CD4-positive, alpha-beta T cell treated with Interleukin-6 at 100 ng/mL for 8 hours (primary cell): ENCODE measurements at places on chromosomes 13 and 19.

DNA sequence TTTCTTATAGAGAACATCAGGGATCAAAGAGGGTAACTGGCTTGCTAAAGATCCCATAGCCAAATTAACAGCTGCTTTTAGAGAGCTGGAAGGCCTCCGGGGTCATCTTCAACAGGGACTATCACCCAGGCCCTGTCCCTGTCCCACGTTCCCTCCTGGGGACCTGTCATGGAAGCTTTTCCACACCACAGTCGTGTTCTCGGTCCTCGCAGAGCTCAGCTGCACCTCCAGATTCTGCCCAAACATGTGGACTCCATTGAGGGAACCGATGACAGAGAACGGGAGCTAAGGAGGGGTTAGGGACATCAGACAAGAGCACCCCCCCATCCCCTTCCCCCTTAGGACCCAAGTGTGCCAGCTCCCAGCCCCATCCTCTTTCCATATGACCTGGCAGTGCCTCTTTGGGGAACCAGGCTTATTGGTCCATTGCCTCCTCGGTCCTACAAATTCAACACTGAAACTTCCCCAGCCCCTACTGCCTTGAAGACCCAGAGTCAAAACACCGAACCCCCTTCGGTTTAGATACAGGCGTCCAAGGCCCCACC lies 568 bp downstream of the FUZ start:
- DNase-seq: no peak

GRCh38 chr13:78228211-78228610 lies 309.6 kb upstream of the EDNRB start:
- no peak for DNase-seq

DNA sequence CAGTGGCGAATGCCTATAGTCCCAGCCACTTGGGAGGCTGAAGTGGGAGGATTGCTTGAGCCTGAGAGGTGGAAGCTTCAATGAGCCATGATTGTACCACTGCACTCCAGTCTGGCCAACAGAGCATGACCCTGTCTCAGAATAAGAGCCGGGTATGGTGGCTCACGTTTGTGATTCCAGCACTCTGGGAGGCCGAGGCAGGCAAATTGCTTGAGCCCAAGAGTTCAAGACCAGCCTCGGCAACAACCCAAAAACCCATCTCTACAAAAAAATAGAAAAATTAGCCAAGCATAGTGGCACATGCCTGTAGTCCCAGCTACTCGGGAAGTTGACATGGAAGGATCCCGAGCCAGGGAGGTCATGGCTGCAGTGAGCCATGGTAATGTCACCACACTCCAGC lies 5.3 kb upstream of the NECTIN2 start:
- DNase-seq: no peak

GRCh38 chr13:75675421-75675820 lies 39.3 kb downstream of the LMO7 start:
- no peak for DNase-seq

- DNase-seq: no peak
Measured at GRCh38 chr13:80881942-80882445, 541.1 kb upstream of the SPRY2 start.

DNA sequence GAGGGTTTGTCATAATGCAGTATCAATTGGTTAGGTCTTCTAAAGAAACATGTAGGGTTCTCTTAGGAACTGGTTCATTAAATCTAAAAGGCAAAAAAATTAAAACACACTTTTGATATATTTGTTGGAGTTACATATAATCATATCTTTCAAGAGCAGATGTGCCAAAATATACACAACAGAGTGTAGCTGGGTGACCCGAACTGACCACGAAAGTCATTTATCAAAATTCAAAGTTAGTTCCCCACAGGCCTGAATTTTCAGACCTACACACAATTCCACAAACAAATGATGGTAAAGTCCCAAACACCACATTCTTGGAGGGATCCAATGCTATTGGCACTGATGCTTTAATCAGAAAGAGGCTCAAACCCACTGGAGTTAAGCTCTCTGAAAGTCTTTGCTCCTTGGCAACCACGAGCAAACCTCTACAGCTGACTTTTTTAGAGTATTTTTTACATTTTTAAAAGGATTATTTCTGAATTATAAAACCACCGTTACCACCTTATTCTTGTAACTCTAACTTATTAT lies 50.9 kb downstream of the IRS2 start:
- DNase-seq: no peak

- peak; percentile 28 for DNase-seq
Measured at GRCh38 chr19:35908973-35909683, 1.0 kb upstream of the TYROBP start.

GRCh38 chr13:107534548-107534947 lies 680.8 kb downstream of the LIG4 start:
- DNase-seq: no peak

DNA sequence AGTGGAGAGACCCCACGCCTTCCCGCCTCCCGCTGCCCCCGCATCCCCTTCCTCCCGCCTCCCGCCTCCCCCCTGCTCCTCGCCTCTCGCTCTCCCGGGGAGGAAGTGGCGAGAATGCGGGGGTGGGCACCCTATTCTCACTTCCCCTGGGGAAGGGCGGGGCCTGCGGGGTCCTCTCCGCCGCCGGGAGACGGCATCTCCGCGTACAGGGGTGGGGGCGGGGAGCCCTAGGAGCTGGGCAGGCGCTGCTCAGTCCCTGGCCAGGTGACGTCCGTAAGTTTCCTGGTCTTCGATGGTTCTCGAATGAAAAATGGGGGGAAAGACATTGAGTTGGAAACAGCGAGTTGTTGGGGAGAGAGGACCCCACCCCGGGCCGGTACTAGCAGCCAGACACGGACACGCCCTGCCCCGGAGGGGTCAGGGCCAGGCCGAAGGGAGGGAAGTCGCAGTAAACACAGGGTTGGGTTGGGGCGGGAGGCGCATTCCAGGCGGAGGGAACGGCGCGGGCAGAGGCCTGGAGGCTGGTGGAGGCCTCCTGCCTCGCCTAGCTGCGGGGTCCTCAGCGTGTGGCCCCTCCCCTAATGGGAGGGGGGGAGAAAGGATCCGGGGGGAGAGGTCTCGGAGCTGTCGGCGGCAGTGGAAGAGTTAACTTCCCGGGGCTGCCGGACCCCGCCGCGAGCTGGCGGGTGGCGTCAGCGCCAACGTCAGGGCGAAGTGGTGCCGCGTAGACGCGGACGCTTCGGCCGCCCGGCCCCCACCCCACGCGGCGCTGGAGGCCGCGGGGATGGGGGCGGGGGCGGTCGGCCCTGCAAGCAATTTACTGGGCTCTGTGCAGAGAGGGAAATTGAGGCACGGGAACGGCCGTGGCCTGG lies 10.4 kb upstream of the JUND start:
- peak; percentile 79 for DNase-seq

DNA sequence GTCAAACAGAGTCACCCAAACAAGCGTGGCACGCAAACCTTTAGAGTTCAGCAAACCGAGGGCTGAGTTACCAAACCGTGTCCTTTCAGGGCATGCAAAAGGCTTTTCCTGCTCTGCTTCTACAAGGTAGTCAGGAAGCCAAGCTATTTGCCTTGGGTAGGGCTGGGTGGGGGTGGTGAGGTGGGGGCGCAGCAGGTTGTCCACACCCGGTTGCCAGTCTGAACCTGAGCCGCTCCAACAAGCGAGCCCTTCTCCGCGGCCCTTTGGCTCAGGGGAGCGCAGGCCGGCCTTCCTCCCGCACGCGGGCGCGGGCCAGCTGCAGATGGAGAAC lies 347 bp upstream of the CLDN10 start:
- DNase-seq: no peak

- DNase-seq: no peak
Measured at GRCh38 chr13:44411841-44412240, 38.2 kb downstream of the SERP2 start.

GRCh38 chr19:46299004-46299509 lies 2.2 kb downstream of the HIF3A start:
- DNase-seq: no peak

GRCh38 chr13:108609353-108609752 lies 20.1 kb upstream of the MYO16 start:
- DNase-seq: no peak

GRCh38 chr13:29977476-29978120 lies 127.2 kb upstream of the UBL3 start:
- DNase-seq: no peak

DNA sequence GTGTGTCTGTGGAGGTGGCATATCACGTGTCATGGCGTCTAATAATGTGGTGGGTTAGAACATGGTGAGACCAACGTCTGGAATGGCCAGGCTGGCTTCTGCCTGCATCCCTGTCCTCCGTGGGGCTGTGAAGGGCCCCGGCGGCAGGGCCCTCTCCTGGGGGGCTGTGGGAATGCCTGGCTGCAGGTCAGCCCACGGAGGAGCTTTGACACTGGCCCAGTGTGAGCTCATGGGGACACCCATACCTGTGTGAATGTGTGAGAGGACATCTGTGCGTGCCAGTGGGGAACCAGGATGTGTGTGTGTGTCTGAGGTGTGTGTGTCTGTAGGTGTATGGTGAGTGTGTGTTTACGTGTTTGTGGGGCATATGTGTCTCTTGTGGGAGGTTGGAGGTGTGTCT lies 300.1 kb downstream of the TEX29 start:
- no peak for DNase-seq

- no peak for DNase-seq
Measured at GRCh38 chr19:55471266-55471665, 5.2 kb upstream of the ZNF628 start.

GRCh38 chr13:113997845-113998751 lies 24.2 kb upstream of the C13orf46 start:
- no peak for DNase-seq

- DNase-seq: no peak
Measured at GRCh38 chr13:111957913-111958450, 109.0 kb upstream of the SOX1 start.

- peak; percentile 21 for DNase-seq
Measured at GRCh38 chr13:25292301-25292700, 5.0 kb upstream of the MTMR6 start.

DNA sequence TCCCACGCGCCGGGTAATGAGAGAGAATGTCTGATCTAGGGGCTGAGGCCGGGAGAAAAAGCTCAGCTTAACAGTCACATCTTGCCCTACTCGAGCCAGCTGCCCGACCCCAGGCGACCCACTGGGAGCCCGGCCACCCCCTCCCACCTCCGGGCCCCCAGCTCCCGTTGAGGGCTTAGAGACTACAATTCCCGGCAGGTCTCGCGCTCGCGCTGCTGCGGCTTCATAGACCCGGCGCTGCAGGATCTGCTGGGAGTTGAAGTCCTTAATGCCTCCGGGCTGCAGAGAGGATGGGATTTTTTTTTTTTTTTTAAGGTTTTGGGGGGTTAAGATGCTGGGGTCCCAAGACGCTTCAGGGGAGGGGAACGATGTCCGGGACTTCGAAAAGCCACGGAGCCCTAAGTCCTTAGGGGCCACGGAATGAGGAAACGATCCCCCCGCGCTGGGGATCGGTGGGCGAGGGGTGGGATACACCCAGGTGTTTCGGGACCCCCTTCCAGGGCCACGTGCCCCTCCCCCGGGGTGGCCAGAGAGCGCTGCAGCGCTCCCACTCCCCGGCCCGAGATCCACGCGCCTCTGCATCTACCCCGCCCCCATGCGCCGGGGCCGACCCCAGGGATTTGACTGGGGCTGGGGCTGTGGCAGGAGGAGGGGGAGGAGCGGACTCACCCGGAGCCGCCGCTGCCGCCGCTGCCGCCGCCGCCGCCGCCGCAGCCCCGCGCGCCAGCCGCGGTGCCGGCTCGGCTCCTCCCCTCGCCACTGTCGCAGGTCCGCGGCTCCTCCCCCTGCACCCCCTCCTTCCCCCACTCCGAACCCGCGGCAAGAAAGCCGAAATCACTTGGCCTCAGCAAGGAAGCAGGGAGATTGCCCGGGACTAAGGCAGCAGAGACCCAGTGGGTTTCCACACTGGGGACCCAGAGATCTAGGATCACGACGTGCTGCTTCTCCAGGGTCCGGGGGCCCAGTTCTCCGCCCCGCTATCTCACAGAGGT lies at the start of gene SYT3:
Gene SYT3 (minus strand): TSS at position 761 of the 992 bp plus-strand sequence. CDS start 2,470 bp downstream, outside the sequence.
- DNase-seq: no peak

DNA sequence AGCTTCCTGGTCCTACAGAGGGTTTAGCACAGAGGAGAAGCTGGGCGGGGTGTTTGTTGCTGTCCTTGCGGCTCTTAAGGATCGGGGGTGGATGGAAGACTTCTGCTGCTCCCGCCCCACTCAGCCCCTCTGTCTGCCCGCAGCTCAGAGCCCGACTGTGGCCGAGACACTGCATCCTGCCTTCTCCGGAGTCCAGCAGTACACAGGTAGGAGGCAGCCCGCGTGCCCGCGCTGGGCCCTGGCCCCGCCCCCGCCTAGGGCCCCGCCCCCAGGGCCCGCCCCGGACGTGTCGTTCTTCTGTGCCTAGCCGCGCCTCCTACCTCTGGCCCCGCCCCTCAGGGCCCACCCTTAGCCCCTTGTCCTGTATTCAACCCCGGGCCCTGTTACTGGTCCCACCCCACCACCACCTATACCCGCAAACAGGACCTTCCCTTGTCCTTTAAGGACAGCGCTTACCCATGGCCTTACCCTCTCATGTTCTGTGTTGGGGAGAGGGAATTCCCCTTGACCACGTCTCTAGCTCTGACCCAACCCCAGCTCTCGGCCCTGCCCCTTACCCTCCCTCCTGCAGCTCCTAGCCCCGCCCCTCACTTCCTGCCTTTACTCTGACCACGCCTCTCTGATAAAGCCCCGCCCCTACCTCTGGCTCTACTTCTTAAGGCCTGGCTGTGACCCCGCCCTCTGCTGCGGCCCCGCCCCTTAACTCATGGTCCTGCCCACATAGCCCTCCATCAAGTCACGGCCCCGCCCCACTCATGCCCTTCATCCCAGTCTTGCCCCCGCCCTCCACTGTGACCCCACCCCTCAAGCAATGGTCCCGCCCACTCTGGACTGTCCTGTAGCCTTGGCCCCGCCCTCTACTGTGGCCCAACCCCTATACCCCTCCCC lies 60.5 kb downstream of the CELF5 start:
- DNase-seq: peak; percentile 25

- peak; percentile 77 for DNase-seq
Measured at GRCh38 chr19:1079566-1080111, 12.7 kb downstream of the ARHGAP45 start.

DNA sequence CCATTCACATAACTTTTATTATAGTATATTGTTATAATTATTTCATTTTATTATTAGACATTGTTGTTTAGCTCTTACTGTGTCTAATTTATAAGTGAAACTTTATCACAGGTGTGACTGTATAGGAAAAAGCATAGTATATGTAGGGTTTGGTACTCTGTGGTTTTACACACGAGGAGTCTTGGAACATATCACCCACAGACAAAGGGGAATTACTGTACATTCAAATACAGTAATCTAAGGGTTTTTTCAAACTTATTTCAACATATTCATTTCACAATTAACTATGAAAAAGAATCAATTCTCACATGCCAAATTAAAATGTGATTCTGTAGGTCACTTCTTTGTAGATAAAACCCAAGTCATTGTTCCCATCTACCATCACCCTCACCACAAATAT lies 46.0 kb downstream of the RBM26 start:
- DNase-seq: no peak

DNA sequence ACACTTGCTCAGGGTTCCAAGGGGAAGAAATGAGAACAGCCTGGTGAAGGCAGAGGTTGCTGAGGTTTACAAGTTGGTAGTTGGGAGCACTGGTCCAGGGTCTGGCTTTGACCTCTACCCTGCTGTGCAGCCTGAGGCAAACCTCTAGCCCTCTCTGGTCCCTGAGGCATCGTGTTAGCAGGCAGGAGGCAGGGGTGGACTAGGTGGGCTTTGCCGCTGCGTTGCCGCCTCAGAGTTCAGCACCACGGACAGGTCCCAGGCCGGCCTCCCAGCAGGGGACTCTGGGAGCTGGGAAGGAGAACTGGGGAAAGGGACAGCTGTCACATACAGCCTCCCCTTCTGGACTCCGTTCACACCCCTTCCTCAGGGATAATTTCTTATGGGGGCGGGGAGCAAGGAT lies 3.1 kb downstream of the NCAN start:
- DNase-seq: no peak
